ENCODE measurements at places on chromosomes 7 and 10. TPM values are rescaled to one million over a fixed set of nuclear protein-coding genes. Genes with fewer than 3 reads are reported as not detected.

PPP1R17 gene
- total RNA-seq: not detected

DNA sequence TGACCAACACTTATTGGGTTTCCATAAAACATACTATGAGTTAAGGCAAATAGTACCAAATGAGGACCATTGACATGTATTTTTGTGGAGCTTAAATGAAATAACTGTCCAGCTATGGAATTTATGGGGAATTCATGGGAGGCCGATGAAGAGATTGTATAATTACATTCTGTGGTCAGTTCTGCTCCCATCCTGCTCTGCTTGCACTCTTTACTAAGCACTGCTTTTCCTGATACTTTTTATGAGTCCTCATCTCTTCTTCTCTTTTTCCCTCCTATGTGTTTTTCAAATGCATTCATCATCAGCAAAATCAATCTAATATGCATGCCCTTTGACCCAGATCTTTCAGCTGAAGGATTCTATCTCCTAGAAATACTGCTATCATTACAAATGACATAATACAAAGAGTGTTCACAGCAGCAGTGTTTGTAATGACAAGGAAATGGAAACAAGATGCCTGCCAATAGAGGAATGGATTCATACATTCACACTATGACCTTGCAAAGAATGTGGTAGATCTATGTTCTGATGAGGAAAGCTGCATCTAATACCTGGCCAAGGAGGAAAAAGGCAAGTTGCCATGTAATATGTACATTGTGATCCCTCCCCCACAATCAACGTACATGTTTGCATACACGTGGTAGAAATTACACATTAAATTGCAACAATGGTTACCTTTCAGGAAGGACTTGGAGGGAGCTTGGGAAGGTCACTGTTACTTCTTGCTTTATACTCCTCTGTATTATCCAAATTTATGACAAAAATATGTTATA lies 73.9 kb downstream of the PCGF5 start:
- DNase-seq: no peak

TRIL gene
- total RNA-seq: 0.32 TPM

SPDYE2B gene
- total RNA-seq: not detected

UROS gene
- 93.6 TPM for total RNA-seq

DNA sequence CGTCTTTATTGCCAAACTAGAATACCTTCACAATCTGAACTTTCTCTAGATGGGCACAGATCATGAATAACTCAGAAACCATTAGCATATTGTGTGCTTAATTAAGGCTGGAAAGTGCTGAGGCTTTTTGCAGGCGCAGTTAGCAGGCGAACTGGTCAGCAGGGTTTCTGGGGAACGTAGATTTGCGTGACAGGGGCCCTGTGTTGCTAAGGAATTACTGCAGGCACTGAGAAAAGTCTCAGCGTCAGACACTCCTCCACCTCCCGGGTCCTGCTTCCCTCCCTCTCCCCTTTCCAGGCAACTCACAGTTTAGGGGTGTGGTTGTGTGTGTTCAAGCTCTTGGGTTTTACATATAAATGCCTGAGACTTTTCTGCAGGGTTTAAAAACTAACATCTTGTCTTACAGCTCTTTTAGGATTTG lies 2.2 kb downstream of the MAP3K8 start:
- DNase-seq: peak; percentile 41

- peak; percentile 3 for DNase-seq
Observed at GRCh38 chr10:37476285-37476684, 350.9 kb downstream of the ANKRD30A start.

DNA sequence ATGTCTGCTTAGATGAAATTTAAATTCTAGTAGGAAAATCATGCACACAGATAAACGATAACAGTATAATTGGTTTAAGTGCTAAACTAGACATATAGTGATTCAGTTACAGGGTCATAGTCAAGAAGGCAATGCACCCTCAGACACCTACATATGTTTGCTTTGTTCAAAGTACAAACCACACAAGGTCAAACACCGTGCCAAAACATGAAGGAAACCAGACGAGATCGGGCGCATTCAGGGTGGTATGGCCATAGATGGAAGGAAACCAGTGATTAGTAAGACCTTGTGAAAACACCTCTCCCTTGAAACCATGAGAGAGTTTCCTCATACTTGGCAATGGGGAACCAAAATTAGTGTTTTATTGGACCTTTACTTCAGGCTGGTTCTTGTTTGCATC lies 906.9 kb downstream of the PCDH15 start:
- no peak for DNase-seq

GRCh38 chr7:40219917-40220316 lies 85.1 kb downstream of the SUGCT start:
- peak; percentile 94 for DNase-seq

GRCh38 chr10:18140149-18140956 lies at the start of gene CACNB2:
Gene CACNB2 (plus strand): TSS chr10:18140424.
- no peak for DNase-seq

MEOX2 gene
- 0.06 TPM for total RNA-seq

DNA sequence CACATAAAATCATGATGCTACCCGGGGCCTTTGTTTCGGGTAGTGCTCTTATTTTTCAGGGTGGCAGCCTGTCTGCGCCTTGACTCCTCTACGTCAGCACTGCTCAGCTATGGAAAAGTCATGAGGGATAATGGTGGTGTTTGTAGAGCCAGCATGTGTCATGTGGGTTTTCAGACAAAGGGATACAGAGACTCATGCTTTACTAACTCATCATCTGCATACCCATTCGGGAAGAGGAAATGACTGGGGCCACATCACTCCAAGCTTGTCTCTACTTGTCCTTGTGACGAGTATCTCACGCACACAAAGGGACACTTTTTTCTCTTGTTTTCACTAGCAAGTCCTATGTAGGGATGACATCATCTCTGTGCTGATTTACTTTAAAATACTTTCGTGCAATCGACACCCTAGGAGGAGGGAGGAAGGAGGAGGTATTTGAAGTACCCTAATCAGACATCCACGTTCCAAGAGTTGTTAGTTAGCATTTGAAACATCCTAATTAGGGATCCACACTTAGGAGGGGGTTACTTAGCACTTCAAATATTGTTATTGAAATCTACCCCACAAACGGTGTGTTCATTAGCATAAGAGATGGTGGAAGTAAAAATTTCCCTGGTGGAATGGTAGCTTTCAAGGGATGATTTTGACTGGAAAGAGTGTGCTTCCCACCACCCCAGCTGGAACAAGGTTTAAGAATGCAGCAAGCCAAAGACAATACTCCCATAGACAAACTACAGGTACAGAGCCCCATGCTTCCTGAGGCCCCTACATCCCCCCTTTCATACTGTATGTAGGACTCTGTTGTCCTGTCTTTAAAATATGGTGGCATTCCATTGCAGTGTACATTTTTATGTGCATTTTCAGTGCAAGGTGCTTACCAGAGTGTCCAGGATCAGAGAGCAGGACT lies 52.0 kb downstream of the THNSL1 start:
- peak; percentile 36 for DNase-seq

GRCh38 chr10:12252882-12253546 lies 57.0 kb downstream of the CDC123 start:
- peak; percentile 7 for DNase-seq

DNA sequence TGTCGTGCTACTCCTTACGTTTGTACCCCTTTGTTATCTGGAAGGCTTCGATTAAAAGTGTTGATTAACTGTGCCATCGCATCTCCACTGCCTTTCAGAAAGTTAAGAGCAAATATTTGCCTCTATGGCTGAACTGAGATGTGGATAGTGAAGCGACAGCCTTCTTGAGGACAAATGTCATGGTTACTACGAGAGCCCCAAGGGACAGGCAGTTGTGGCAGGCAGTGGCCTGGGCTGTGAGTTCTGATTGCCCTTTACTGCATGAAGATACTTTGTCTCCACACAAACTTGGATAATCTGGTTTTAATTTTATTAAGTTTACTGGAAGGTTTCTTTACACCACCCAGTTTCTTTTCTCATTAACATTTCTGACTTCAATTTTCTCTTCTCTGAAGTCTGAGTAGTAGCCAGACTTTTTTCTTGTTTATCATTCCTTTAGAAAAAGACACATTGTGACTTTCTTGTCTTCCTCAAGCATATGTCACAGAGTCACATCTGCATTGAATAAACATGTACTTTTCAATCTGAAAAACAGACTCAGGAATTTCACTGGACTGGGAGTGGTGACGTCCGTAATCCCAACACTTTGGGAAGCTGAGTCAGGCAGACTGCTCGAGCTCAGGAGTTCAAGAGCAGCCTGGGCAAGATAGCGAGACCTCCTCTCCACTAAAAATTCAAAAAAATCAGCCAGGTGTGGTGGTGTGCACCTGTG lies 1.5 kb downstream of the TAS2R41 start:
- DNase-seq: no peak

- DNase-seq: peak; percentile 29
Observed at GRCh38 chr7:129227646-129228578, 3.1 kb downstream of the AHCYL2 start.

GRCh38 chr7:16649196-16649595 lies 3.2 kb downstream of the BZW2 start:
- DNase-seq: no peak

FKBP6 gene
- total RNA-seq: not detected

CPA5 gene
- 0.06 TPM for total RNA-seq

- DNase-seq: no peak
Observed at GRCh38 chr10:105785721-105786120, 1144.6 kb downstream of the SORCS3 start.

KCP gene
- 0.13 TPM for total RNA-seq

DNA sequence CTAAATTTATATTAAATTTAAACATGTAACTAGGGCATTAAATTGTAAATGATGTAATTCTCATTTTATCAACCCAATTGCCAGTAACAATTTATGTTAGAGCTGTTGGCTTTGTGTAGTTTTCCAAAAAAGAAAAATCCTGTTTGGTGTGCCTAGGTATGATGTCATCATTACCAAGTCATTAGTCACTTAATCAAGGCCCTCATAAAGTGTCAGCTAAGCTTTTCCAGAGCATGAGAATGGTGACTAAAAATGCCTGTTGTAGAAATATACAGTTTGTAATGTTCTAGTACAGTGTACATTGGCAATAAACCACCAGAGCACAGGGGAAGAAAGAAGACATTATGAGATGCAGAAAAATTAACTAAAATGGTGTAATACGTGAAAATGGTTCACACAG lies 593.8 kb upstream of the ANKRD30A start:
- DNase-seq: peak; percentile 71

DNA sequence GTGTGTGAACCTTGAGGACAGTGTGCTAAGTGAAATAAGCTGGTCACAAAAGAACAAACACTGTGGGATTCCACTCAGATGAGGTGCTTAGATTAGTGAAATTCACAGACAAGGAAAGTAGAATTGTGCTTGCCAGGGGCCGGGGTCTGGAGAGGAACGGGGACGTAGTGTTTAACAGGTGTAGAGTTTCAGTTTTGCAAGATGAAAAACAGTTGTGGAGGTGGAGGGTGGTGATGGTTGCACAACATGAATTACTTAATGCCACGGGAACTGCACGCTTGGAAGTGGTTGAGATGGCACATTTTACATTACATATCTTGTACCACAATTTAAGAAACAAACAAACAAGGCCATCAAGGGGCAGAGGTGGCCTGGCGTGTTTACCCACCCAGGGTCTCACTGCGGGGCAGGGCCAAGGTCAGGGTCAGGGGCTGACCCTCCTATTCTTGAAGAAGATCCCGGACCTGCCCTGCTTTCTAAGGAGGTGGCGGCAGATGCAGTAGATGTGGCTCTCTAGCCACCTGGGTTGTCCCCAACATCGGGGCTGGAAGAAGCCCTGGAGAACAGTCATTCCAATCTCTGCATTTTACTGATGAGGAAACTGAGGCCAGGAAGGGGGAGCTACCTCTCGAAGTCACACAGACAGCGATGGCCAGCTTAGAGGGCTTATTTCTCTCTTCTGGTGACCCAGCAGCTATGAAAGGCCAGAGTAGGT lies 91.5 kb upstream of the LRRC4 start:
- DNase-seq: no peak

SLC16A12 gene
- total RNA-seq: 0.45 TPM

DNA sequence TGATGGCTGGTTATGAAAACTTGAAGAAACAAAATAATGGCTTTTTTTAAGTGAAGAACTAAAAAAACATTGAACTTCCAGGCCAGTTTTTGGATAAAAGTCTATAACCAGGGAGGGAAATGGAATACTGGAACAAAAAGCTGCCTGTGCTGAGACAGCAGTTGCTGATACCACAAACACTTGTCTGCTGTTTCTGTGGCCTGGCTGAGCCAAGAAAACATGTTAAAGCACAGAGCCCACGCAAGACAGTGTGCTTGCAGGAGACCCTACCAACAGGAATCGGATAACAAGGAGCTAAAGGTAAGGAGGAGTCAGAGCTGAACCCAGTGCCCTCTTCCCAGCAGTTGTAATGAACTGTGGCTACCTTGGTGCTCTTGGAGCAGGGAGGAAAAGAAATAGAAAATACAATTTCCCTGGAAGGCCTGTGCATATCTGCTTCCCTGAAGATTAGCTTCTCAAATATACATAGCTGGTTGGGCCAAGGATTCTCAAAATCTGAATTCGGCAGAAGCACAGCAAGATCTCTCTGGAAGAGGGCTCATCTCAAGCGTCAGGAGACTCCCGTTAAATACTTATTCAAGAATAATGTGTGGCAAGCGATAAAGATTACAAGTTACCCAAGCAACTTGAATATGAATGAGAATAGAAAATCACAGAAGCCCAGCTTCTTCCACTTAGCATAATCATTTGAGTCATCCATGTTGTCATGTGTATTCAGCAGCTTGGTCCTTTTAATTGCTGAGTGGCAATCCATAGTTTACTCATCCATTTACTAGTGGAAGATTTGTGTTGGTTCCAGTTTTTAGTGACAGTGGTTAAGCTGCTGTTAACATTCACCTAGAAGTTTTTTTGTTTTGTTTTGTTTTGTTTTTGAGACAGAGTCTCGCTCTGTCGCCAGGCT lies 87.6 kb downstream of the NOD1 start:
- DNase-seq: no peak

- DNase-seq: no peak
Observed at GRCh38 chr10:124219655-124220054, 126.3 kb upstream of the CHST15 start.

GRCh38 chr7:27150568-27151340 lies 1.6 kb downstream of the HOXA3 start:
- DNase-seq: peak; percentile 77

HOXA4 gene
- 8.9 TPM for total RNA-seq

DNA sequence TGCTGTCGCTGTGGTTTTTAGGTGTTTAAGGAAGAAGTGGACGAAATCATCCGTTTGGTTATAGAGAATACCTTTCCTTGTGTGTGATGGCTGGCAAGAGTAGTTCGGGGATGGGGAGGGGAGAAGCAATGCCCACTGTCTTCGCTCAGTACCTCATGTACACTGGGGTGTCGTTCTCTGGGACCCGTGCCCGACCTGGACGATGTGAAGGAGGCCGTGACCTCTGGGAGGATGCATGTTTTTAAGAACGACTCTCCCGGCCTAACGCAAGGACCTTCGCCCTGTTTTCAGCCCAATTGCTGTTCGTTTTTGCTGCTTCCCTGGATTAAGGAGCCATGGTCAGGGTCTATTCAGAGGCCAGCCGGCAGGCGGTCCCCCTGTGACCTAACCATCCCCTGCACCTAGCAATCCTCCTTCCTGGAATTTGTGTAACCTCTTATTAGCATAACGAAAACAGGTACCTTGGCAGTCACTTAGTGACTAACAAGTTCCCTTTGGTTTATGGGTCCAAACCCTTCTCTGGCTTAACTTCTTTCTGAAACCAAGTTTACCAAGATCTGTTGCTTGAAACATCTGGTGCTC lies 1.3 kb downstream of the NFE2L3 start:
- DNase-seq: no peak

- no peak for DNase-seq
Observed at GRCh38 chr7:139896831-139897230, 67.8 kb downstream of the TBXAS1 start.

Data from LHCN-M2 (cell line).